ENCODE measurements at places on chromosomes 12 and 14.

DNA sequence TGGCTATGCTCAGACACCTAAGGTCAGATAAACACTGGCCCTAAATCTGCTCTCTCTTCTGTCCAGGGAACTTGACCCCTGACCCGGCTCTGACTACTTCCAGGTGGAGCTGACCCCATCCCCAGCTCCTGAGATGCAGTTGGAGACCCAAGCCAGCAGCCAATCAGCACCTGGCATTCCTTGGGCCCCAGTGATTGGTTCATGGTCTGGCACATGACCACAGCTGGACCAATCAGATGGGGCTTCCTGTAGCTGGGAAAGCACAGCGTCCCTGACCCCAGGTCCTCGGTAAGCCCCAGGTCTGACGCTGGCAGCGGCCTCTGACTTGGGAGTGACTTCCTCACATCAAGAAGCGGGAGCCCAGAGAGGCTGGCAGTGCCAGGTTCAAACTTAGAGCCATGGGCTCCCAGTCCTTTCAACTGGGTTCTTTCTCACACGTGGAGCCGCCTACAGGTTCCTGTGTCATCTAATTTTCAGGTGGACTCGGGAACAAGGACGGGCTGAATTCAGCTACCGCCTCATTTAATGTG lies 915.4 kb upstream of the TMEM132C start:
- no peak for DNase-seq

DNA sequence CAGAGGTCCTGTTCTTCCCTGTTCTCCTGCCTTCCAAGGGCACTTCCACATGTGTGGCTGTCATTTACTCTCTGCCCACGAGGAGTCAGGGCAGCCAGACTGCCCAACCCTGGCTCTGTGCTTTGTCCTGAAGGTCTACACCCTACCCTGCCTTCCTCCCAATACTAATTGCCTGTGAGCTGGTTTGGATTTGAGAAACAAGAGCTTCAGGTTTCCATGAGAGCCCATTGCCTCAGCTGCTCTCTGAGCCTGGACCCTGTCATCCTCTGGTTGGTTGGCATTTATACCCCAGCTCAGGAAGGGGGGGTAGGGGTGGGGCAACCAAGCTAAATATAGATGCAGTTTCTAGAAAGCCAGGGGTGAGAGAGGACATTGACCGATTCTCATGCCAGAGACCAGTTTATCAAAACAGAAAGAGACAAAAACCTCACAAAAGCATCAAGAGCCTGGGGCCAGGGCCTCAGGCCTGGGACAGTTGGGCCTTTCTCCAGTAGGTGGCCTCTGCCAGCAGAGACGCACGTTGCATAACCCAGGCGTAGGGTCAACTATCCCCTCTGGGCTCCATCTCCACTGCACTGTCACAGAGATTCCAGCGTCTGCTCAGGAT lies 34.5 kb downstream of the VDR start:
- DNase-seq: no peak

DNA sequence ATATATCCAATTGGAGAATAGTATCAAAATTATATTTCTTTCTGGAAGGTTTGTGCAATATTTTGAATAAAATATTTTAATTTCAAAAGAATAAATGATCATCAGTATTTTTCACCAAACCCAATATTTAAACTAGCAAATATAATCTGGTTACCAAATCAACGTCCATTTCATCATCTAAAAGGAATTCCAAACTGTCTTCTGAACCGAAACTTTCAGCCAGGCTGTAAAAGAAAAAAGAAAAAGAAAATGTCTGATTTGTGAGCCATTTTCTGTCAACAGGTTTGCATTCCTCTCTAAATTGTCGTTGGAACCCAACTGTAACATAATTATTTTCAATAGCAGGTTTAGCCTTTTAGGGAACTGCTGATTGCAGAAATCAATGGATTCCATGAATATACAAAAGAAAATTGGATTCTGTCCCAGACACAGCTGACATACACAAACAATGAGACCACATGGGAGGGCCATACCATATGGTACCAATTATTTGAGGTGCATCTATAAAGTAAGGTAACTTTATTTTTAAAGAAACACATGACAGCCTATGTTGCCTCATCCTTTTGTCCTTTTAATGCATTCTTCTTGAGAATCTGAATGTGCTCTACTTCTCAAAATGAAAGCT lies 22.7 kb downstream of the SNRPF start:
- DNase-seq: no peak

GRCh38 chr12:6838854-6839253 lies 1.9 kb upstream of the GNB3 start:
- DNase-seq: no peak

DNA sequence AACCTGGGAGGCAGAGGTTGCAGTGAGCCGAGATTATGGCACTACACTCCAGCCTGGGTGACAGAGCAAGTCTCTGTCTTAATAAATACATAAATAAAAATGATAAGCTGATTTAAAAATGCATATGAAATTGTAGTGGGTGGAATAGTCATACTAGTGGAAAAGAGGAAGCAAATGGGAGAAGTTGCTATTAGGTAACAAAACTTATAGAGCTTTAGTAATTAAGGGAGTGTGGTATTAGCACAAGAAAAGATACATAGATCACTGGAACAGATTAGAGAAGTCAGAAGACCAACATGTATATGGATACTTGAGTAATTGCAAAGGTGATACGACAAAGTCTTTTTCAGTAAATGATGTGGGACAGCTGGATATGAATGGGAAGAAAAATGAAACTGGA lies 26.5 kb downstream of the TECPR2 start:
- DNase-seq: no peak

DNA sequence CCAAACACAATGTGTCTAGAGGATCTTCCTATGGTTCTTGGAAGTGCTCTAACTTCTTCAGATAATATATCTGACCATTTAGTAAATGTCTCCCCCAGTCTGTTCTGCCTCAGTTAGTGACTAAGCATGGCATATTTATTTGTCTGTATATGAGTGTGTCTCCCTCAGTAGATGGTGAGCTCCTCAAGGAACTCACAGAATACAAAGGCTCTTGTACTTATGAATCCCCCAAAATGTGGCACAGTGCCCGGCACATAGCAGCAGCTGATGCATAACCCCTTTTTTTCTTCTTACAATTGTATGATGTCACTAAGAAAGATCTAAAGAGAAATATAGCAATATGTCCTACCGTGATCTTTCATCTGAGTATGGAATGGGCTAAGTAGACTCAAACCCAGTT lies 264.7 kb upstream of the PRICKLE1 start:
- DNase-seq: no peak

GRCh38 chr12:42921741-42922504 lies 332.4 kb upstream of the PRICKLE1 start:
- no peak for DNase-seq

DNA sequence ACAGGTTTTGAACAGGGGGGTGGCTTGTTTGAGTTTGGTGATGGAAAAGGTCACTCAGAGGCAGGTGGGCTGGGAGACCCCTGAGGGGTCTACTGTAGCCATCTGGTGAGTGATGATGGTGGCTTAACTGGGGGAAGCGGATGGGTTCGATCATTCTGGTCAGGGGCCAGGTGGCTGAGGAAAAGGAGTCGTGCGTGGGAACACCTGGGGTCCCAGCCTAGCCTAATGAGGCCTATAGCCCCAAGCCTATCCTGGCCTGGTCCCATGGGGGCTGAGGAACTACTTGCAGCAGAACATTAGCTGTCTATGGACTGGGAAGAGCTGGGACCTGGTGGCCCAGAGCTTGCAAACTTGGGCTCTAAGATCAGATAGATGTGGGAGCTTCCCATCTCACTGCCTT lies 158.4 kb upstream of the MYL2 start:
- no peak for DNase-seq

GRCh38 chr14:51189600-51190376 lies 50.3 kb upstream of the TMX1 start:
- no peak for DNase-seq

DNA sequence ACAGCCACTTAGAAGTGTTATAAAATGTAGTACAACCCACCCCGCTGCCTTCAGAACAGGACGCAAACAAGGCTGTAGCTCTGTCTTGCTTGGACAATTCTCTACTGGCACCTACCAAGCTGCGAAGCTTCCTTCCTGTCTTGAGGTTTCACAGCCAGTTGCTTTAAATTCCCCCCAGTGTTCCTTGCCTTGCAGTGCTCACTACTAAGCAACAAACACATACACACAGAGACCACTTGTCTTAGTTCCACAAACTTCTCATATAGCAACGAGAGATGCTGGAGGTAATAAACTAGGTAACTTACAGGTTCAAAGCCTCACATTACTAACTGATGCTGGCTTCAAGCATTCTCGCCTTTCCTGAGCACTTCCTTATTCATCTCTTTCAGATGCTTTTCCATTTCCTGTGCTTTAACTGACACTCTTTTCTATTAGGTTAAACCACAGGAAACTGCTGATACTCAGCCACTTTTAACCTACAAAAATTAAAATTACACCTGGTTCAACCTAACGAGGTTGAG lies 91.5 kb upstream of the PTGDR start:
- DNase-seq: peak; percentile 7

GRCh38 chr12:24499151-24500146 lies 449.5 kb downstream of the BCAT1 start:
- DNase-seq: no peak

DNA sequence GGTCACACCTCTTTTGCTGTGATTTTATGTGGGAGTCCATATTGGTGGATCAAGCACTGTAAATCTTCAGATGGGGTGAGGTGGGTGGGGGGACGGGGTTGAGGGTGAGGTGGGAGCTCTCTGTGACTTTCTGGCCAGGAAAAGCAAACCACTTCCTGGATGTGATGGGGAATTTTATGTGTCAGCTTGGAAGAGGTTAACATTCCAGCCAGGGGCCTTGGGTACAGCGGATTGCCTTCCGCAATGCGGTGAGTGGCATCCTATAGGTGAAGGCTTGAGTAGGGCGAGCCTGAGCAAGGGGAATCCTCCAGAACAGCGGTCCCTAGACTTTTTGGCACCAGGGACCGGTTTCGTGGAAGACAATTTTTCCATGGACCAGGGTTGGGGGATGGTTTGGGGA lies 36.2 kb downstream of the DLK1 start:
- no peak for DNase-seq

GRCh38 chr12:82838131-82838551 lies 151.4 kb downstream of the TMTC2 start:
- DNase-seq: no peak

DNA sequence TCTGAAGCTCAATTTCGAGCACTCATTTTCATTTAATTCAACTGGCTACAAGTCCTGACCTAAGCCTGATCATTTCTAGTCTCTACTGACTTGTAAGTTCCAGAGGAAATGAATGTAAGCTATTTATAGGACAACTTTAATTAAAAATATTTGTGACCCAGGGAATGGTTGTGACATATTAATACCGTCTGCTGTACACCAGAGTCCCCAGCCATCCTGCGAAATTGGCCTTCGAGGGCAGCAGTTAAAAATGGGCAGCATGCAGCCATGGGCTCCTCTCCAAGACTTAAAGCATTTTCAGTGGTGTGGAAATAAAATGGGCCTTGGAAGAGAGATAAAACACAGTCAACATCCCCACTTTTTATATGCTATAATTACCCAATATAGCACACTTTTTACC lies 30.7 kb upstream of the OVCH1 start:
- DNase-seq: no peak

DNA sequence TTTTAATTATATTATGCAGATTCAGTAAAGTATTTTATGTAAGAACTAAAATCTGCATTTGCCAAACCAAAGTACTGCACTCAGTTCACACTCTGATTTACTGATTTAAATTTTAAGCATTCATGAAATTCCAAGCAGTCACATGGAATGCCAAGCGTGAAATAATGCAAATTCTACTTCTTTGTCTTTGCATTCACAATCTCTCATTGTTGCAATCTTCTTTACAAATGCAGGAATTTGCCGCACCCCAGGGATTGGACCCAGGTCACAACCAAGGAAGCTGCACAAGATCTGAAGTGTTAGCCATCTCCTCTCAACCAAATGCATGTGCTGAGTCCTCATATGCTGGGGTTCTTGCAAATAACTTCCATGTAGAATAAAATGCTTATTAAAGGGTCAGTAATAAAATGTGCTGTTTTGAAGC lies 71.9 kb downstream of the TUNAR start:
- DNase-seq: no peak

- no peak for DNase-seq
Measured at GRCh38 chr12:109753054-109753401, 39.4 kb downstream of the FAM222A start.

- DNase-seq: no peak
Measured at GRCh38 chr12:28367993-28368392, 177.7 kb downstream of the CCDC91 start.

- no peak for DNase-seq
Measured at GRCh38 chr12:103455020-103455763, 40.6 kb downstream of the C12orf42 start.

- DNase-seq: no peak
Measured at GRCh38 chr12:53320352-53321195, 836 bp downstream of the AAAS start.

DNA sequence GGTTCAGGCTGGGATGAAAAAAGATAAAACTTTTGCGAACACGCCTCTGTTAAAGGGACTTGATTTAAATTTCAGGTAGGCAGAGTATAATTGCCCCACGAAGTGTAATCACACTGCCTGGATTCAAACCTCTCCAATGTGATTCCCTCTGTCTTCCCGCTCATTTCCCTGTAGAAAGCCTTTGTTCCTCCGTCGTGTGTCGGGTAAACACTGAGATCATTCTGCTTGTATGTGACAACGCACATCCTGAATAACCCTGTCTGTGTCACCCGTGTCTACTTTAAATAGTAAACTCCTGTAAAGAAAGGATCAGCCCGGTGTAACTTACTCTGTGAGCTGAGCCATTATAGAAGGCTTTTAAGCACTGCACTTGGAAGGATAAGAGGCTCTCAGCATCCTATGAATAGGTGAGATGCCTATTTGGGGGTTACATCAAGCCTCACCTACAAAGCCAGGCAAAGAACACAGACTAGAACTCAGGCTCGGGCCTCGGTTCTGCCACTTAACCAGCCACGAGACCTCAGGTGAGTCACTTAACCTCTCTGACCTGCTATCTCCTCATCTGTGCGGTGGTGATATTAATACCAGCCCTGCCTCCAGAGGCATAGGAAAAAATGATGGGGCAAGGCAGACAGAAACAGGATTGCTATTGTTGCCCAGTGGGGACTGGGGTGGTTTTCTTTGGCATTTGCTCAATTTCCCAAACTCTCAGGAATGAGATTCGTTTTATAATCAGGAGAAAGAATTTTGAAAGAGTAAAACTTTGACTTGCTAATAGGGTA lies 74.2 kb downstream of the RBM19 start:
- no peak for DNase-seq

DNA sequence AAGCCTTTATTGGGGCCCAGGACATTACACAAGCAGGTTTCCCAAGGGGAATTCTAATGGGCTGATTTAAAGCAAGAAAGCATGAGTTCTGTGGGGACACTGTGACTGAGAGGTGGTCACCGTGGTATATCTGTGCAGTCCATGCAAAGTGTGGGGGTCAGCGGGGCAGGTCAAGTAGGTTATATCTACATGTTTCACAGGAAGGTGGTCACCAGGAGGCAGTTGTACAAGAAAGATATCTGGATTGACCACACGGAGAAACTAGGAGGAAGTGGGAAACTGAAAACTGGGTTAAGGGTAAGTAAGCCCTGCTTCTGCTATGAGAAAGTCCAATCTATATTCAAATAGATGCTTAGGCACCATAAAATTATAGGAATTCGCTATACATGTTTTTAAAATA lies 77.8 kb upstream of the CNOT2 start:
- DNase-seq: no peak

- DNase-seq: no peak
Measured at GRCh38 chr14:37090026-37090425, 82.4 kb downstream of the SLC25A21 start.

Measured in activated CD8-positive, alpha-beta memory T cell treated with anti-CD3 and anti-CD28 coated beads for 1 hour (primary cell).